ENCODE measurements at places on chromosomes 5 and 9.

DNA sequence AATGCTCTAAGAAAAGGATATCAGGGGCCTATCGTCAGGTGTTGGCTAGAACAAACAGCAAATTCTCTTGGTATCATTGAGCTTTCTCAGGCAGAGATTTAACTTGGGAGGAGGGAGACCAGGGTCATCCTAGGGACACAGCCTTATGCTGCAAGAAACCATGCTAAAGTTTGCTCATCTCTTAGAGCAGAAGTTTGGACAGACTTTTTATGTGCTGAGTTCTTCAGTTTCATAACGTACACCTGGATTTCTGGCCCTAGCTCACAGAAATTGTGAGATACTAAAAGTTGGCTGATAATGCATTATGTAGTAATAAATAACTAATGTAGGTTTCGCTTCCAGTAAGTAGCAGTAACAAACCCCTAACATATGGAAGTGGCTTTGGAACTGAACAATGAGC is 1359.8 kb upstream of the CDH9 start:
- DNase-seq: no peak

DNA sequence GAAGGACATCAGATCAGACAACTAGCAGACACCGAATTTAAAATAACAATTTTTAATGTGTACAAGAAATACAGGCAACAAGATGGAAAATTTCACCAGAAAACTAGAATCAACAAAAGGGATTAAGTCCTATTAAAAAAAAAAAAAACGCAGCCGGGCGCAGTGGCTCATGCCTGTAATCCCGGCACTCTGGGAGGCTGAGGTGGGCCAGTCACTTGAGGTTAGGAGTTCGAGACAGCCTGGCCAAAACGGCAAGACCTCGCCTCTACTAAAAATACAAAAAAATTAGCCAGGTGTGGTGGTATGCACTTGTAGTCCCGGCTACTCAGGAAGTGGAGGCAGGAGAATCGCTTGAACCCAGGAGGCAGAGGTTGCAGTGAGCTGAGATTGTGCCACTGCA is 64.3 kb upstream of the UBAC1 start:
- no peak for DNase-seq

GRCh38 chr9:131528186-131528585 is 2.9 kb downstream of the UCK1 start:
- no peak for DNase-seq

GRCh38 chr5:155508673-155509072 is 495.1 kb downstream of the KIF4B start:
- DNase-seq: no peak

DNA sequence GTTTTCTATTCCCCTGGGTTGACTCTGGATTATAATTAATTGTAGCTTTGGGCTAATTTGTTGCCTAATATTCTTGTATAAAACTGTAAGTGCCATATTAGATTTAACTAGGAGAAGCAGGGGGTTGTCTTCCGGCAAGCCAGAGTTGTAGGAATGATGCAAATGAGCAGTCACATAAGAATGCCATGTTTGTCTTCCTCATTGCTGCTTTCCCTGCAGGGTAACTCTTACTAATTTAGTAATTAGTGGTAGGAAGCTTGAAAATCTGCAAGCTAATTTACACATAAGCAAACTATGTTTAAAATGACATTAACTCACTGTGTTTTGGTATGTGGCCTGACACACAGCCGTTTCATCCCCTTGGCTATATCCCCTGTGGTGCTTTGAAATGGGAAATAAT is 527.8 kb downstream of the KCTD16 start:
- no peak for DNase-seq

- DNase-seq: no peak
These were observed 4.5 kb downstream of the ADGRV1 start for GRCh38 chr5:90563108-90563507.

- DNase-seq: no peak
These were observed 746.5 kb upstream of the ZNF608 start for GRCh38 chr5:125492977-125493376.

GRCh38 chr9:134304261-134304660 is 22.0 kb upstream of the RXRA start:
- DNase-seq: no peak

DNA sequence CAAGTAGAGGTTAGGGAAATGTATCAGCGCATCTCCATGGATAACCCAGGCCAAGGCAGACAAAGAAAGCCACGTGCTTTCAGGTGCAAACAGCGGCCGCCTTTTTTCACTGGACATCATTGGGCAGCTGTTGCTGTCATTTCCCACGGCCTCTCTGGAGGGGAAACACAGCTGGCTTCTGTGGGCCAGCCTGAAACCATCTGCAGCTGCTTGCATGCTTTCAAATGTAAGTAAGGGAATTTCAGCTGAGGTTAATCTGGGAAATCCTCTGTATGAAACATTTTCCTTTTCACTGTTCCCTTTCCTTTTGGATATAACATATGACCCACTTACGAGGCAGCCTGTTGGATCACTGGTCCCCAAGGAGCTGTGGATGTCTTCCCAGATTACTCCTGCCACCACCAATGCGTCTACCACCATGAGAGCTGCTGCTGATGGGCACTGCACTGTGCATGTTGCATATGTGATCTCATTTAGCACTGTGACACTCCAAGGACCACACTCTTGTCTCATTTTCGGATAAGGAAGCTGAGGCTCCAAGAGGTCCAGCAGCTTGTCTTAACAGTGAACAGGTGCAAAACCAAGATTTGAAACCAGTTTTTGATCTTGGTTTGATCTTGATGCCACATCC is 106.3 kb downstream of the C9orf152 start:
- DNase-seq: no peak

DNA sequence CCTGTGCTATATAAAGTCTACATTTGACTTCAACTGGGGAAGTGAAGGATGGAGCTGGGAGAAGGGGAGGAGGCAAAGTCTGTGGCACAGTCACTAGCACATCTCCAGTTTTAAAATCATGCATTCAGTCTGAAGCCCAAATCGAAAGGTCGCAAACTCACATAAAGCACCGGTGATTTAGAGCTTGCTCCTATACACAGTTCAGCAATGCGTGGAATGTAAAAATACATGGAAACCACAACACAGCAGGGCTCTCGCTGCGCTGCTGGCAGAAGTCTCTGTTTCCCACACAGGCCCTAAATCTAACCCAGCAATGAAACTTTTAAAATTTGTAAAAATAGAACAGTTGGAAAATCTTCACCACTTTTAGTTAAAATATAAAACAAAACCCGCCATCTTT is 68.2 kb downstream of the EBF1 start:
- DNase-seq: no peak

GRCh38 chr9:69322256-69322655 is 2.8 kb upstream of the ENTREP1 start:
- DNase-seq: no peak

GRCh38 chr9:134342746-134343115 is 16.5 kb downstream of the RXRA start:
- DNase-seq: no peak

DNA sequence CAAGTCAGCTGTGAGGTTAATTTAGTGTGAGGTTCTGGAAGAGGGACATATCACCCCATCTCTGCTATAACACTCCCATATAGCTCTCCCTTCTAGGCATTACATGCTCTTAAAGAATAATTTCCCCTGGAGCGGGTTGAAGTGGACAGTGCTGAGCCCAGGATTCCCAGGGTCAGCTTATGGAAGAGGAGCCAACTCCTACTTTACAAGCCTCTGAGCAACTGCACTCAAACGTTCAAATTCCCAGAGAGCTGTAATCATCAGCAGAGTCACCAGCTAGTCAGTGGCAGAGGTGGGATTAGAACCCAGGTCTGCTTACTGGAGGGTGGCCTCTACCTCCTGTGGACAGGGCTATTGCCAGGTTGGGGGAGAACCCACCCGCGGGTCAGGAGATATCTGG is 1.4 kb downstream of the NEURL1B start:
- DNase-seq: no peak

- DNase-seq: no peak
These were observed 118.9 kb downstream of the INSYN2B start for GRCh38 chr5:169861433-169861832.

GRCh38 chr5:26802944-26803343 is 235.4 kb downstream of the CDH9 start:
- no peak for DNase-seq

- DNase-seq: no peak
These were observed 881 bp upstream of the B4GALT1 start for GRCh38 chr9:33167972-33168461.

DNA sequence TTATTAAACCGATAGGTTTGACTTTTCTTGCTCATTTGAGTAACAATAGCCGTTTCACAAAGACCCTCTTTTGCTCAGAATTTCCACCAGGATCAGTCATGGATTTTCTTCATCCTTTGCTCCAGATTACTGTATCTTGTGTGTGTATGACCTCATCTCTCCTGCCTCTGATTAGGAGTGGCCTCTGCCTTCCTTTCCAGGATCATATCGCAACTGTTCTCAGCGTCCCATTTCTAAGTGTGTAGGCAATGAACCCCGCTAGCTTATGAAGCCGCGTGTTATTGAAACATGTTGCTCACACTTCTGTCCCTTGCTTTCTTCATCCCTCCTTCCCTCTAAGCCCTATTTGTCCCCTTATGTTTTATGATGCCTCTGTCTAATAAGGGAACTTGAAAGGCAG is 169.8 kb upstream of the RPS23 start:
- no peak for DNase-seq

- DNase-seq: peak; percentile 94
These were observed 20.5 kb upstream of the PSD2 start for GRCh38 chr5:139774980-139775661.

- no peak for DNase-seq
These were observed 149.1 kb upstream of the PIK3R1 start for GRCh38 chr5:68066277-68066955.

- peak; percentile 54 for DNase-seq
These were observed 91.8 kb upstream of the CACNA1B start for GRCh38 chr9:137785704-137786161.

DNA sequence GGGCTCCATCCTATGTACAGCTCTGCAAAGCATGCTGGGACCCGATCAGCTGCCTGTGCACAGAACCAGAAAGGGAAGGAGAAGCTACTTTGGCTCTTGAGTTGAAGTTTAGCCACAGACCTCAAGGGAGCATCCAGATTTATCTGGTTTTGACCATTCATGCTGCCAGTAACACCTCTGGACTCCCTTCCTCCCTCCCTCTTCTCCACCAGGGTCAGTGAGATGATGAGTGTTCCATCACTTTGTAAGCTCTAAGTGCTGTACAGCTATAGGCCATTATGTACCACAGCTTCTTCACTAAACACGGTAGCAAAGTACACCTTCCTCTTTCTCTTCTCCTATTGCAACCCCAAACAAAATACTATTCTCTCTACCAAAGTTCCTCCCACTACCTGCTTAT is 77.9 kb downstream of the GLIS3 start:
- DNase-seq: no peak

DNA sequence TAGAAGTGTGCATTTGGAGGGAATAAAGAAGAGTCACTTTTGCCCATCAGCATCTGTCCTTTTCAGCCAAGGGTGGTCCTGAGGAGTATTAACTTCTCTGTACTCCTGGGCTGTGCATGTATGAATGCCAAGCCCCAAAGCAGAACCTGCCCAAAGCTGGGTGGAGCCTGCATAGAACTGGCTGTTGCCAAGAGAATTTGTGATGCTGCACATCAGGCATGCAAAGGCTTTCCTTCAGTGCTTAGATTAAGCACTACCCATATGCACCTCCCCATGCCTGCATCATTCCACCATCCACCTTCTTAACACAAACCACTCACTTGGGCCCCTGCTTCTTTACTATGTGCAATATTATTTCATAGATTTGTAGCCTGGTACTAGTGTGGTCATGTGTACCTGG is 493.8 kb downstream of the KIF4B start:
- no peak for DNase-seq

GRCh38 chr5:101009758-101010519 is 106.9 kb upstream of the ST8SIA4 start:
- no peak for DNase-seq

DNA sequence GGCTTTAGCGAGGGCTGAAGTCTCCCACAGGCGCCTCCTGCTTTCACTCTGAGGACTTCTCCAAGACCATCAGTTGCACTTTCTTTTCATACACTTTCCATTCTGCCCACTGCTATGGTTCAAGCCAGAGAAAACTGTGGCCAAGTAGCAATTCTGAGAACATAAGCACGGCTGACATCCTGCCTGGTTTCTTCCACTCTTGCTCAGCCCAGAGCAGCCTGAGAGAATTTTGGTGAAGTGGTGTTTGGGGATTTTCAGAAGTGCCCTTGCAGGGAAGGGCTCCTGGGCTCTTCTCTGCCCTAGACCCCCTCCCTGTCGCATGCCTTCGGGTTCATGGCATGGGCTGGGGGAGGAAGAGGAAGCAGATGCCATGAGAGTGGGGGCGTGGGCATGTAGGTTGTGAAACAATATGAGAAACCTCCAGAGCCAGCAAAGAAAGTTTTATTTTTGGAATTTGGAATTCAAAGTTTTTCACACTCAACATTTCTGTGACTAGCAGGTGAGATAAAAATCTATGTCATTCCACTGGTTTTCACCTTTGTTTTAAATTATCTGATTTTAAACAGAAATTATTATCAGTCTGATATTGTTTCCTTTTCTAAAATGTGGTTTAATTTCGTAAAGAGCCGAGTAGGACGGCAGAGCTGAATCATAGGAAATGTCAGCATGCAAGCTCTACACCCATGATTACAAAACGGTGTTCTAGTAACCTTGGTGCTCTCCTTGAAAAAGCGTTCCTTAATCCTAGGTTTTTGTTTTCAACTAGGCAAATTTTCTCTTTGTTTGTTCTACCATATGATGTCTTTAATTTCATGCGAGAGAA is 27.8 kb upstream of the TNFSF8 start:
- no peak for DNase-seq

DNA sequence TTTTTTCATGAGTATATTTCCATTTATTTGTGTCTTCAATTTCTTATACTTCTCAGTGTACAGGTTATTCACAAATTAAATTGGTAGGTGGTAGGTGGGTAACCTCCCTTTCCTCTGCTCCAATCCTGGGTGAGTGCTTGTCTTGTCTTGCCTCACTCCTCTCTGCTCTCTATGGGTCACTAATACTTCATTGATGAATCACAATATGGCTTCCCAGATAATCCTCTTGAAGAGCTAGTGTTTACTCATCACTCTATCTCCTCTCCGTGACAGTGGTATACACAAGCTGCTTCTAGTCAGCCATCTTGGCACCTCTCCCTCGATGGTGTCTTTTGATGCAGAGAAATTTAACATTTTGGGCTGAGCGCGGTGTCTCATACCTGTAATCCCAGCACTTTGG is 331.8 kb upstream of the NMUR2 start:
- DNase-seq: no peak

DNA sequence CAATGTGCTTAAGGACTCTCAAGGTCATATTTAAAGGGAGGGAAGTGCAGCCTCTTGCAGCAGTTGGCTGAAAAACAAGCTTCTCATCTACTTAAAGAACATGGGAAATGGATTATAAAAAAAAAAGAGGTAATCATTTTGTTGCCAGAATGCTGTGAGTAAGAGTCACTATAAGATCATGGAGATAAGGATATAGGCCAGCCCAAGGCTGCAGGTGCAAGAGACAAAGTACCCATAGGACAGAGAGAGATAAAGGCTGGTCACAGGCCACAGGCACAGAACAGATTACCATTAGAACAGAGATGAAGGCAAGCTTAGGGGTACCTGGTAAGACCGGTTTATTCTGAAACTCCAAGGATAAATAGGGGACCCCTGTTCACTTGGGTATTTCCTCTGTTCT is 70.5 kb downstream of the CDKN2A start:
- no peak for DNase-seq

GRCh38 chr5:168655316-168655715 is 76.1 kb upstream of the PANK3 start:
- no peak for DNase-seq

- DNase-seq: no peak
These were observed 120.4 kb upstream of the CACNA1B start for GRCh38 chr9:137757139-137757538.
